ENCODE measurements at places on chromosomes 2 and 18.
A peak's percentile ranks its signal among the peaks of the same experiment; 100 is the strongest.

- DNase-seq = no peak
These were observed 88.6 kb upstream of the NARS1 start for GRCh38 chr18:57710226-57710625.

DNA sequence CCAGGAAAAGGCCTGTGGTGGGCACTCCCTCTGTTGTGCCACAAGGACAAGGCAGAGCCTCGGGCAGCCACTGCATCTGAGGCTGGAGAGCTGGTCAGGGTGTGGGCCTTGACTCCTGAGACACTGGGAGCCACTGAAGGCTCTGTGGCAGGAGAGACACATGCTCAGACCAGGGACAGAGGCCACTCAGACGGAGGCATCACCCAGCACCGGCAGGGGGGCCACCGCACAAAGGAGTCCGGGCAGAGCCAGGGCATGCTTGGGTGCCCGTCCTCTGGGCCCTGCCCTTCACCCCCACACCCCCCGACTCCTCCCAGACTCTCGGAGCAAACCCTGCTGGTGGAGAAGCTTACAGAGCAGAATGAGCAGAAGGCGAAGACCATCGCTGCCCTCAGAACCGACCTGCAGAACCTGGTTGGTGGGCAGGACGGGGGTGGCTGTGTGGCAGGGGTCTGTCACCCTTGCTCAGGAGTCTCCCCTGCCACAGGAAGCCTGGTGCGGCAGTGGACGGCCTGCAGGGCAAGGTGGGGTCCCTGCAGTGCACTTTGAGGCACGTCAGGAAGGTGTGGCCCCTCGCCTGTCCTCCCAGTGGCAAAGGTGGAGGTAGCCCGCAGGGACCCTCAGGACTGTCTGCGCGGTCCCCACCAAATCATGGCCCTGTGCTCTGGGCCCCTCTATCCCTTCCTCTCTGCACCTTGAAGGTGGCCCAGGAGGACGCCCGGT, 26.0 kb downstream of the CROCC2 start:
- no peak for DNase-seq

- DNase-seq = no peak
These were observed 168.2 kb downstream of the KCNS3 start for GRCh38 chr2:18046558-18047212.

DNA sequence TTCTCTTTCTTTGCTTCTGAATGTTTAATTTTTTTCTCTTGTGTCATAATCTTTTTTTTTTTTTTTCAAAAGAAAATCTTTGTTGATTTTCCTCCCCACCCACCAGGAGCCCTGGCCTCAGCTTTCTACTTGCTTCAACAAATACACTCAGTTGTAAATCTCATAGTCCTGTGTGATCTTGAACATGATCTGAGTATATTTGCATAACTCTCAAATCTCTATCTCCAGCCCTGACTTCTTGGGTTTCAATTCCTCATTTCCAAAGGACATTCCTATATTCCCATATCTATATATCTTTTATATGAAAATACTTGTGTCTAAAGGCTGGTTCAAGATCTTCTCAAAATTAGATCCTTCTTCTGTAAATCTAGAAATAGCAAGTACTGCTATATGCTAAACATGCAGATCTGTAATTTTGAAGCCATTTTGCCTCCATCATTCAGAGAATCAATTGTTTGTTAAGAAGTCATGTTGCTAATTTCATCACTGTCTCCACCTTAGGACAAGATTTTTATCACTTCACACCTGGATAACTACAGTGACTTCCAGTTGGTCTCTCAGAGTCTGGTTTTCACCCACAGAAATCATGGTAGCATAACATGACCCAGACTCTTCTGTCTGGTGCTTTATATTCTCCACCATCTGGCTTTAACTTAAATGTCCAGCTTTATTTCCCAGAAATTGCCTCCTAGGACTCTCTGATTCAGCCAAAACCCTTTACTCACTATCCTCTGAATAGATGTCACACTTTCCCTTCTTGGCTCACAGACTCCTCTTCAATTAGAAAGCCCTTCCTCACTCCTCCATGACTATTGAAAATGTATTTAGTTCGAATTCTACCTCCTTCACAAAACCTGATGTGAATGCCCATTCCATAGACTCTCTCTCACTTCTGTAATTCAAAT, 98.1 kb downstream of the ZEB2 start:
- no peak for DNase-seq

DNA sequence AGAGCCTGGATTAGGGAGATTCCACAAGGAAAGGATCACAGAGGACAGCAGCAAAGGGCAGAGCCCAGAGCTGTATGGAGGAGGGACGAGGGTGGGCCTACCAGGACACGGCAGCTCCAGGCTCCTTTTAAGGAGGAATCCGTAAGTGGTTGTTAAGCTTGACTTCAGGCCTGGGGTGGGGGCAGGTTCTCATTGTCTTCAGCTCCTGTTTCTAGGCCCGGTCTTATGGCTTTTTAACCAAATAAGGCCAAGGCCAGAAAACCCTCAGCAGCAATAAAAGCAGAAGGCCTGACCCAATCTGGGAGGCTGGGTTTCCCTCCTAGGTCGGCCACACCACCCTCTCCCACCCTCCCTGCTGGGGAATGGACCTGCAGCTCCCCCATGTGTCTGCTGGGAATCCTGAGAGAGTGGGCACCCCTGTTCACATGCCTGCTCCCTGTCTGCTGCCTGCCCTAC, 111.2 kb downstream of the PLB1 start:
- DNase-seq = no peak

DNA sequence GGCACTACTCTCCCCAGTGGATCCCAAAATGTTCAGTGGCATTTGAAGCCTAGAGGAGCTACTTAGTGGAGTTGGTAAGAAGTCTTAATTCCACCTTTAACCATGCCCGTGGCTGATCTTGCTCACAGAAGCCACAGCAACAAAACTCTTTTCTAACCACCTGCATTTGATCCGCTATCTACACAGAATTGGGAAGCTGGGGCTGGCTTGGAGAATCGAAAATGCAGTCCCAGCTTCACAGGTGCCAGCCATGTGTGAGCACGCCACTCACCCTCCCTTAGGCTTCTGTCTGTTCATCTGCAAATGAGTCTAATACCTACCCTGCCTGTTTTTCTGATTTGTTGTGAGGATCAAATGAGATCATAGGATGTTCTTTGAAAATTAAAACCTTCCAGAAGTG, 182.6 kb downstream of the BCL11A start:
- DNase-seq = no peak

- DNase-seq = no peak
These were observed 136.6 kb upstream of the SEC11C start for GRCh38 chr18:59002974-59003594.

- DNase-seq = no peak
These were observed 111.8 kb downstream of the HDAC4 start for GRCh38 chr2:239288951-239289511.

DNA sequence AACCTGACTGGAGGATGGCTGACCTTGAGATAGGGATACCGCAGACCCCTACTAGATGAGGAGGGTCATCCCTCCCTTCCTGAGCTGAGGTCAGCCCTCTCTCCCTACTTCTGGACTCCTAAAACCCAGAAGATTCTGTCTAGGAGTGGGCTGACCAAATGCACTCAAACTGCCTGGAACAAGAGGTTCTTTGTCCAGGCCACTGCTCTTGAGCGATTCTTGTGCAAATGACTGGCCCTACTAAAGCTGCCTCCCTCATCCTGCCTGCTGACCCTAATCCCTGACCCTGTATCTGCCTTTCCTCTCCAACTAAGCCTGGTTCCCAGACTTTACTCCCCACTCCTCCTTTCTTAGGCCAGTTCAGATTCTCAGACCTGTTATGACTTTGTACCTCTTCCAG, 56.2 kb downstream of the EFR3B start:
- no peak for DNase-seq

GRCh38 chr2:38552259-38552658, 50.5 kb downstream of the HNRNPLL start:
- no peak for DNase-seq

DNA sequence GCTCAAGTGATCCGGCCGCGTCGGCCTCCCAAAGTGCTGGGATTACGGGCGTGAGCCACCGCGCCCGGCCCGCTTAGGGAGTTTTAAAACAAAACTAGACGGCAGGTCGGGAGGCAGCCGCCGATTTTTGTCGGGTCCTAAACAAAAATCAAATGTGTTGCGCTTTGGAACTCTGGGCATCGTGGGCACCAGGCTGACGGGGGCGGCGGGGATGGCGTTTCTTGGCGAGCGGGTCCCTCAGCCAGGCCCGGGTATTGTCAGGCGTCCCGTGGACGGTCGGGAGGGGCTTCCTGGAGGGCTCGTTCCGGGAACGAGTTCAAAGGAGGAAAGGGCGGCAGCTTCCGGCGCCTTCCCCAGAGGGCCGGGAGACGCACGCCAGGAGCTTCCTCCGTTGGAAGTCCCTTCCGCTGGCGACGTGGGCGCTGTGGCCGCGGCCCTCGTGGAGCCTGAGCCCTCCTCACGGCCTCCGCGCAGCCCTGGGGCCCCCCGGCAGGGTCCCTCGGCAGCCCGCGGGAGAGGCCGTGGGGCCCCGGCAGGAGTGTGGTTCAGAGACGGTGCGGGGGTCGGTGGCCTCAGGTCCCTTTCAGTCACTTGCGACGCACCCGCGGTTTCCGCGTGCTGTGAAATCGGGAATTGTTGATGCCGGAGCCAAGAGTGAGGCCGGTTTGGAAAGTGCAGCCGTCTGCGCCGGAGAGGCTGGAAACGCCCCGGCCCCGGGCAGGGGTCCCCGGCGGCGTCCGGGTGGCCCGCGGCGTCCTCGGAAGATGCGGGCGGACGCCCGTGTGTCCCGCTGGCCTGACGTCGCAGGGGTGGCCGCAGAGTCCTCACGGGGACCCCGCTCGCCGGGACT, 59.3 kb downstream of the EMILIN2 start:
- peak; percentile 42 for DNase-seq

- peak; percentile 99 for DNase-seq
These were observed 16.7 kb upstream of the GLS start for GRCh38 chr2:190863946-190864345.

DNA sequence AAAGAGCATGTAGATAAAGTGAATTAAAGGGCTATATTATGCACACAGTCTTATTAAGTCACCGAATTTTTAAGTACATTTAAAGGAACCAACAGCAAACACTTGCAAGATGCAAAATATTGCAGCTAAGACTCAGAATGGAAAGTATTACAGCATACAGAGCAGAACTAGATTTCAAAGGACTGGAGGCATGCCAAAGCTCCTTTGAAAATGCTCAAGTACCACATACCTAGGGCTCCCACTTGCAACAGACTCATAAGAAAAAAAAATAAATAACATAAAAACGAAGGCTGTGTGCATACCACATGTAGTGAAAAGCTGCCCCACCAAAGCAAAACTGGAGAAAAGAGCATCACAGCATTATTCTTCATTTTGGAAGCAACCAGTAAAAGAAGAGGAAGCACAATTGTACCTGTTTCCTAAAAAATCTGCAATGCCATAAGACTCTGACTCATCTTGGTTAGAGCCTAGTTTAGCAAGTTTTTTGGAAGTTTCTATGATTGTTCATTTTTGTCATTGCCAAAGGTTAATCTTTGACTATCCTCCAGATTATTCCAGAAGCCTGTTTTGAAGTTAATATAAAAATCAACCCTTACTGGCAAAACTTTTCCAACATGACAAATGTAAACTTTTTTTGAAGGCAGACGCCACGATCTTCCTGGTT, 306.0 kb upstream of the COL3A1 start:
- DNase-seq = no peak

GRCh38 chr2:159185401-159186130, 100.9 kb downstream of the WDSUB1 start:
- DNase-seq = no peak

DNA sequence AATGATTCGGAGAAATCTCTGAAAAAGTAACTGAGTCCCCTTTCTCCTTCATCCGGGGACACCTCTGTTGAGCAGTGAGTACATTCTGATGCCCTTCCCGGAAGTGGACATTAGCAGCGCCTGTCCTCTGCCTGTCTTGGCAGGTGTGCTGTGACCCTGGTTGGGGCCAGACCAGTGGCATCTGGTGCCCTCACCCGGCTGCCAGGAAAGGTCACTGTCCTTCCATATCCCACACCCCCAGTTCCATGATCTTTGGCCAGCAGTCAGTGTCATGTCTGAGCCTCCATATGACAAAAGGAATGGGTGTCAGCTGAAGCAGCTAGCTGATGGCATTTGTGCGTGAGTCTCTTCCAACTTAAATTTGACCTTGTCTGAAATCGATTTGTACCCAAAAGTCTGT, 128.1 kb downstream of the NCK2 start:
- DNase-seq = no peak

- DNase-seq = no peak
These were observed 198.9 kb downstream of the ACKR3 start for GRCh38 chr2:236768393-236769140.

DNA sequence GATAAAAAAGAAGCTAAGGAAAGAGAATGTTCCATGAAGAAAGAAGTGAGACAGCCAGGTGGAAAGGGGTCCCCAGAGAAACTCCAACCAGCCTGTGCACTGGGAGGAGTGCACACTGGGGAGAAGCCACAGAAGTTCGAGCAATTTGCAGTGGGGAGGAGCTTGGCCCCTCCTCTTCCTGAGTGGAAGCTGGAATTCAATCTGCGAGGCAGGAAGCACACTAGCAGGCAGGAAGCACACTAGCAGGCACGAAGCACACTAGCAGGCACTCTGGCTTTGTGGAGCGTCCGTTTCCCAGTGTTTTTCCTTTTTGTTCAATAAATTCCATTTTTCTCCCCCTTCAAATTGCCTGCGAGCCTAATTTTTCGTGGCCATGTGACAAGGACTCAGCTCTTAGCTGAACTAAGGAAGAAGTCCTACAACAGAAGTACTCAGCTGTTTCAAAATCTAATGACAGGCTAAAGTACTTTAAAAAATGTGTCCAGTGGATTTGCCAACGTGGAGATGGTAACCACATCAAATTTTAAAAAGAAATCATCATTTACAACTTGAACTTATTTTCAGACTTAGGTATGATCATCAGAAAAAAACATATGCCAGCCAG, 21.4 kb upstream of the SPIRE1 start:
- DNase-seq = no peak

- DNase-seq = no peak
These were observed 31.7 kb downstream of the LRP2 start for GRCh38 chr2:169330555-169331198.

DNA sequence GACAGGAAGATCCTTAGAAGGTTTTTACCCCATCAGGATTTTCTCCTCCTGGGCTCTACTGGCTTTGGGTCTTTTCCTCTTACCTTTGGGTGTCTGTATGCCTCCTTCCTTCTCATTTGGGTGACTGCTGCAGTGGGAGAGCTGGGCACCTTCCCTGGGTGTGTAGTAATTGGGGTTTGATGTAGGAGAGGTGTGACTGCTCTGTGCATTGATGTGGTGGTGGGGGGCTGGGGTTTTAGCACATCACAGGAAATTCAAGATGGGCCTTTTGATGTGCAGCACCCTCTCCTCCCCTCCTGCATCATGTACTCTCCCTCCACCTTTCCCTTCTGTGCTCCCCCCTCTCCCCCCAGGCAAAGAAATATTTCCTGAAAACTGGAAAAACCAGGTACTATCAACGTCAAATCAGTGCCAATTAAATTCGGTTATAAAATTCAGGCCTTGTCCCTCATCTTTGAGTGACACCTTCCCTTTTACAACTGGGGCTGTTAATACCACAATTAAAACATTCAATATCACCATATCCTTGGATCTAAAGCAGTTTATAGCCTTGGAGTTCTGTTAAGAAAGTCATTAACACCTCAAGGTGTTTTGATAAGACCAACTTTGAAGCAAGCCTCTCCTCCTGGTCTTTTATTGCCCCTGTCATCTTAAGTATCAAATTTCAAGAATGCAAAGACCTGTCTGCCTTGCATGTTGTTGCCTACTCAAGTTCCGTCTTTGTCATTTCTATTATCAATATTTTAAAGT, 23.3 kb downstream of the EDAR start:
- no peak for DNase-seq

GRCh38 chr2:9225806-9226205, 19.2 kb downstream of the ASAP2 start:
- no peak for DNase-seq

- no peak for DNase-seq
These were observed 161.9 kb downstream of the SUCLG1 start for GRCh38 chr2:84297155-84297554.

GRCh38 chr2:46813680-46814079, 101.9 kb downstream of the MCFD2 start:
- no peak for DNase-seq

Data from NCI-H510A treated with DMSO at 0.1 percent for 48 hours (cell line).